ENCODE measurements at places on chromosomes 5 and 9. TPM values are rescaled to one million over a fixed set of nuclear protein-coding genes. Genes with fewer than 3 reads are reported as not detected.
A peak's percentile ranks its signal among the peaks of the same experiment; 100 is the strongest.

The CCDC171 gene
- 0.39 TPM for polyA plus RNA-seq

- no peak for DNase-seq
These were observed 13.1 kb downstream of the PSD2 start for GRCh38 chr5:139808481-139809330.

The TMEM174 gene
- polyA plus RNA-seq: not detected

The PCDHGB6 gene
- polyA plus RNA-seq: 1.7 TPM

The TUBB4B gene
- 385 TPM for polyA plus RNA-seq

- no peak for DNase-seq
These were observed 21.8 kb upstream of the TMEM252 start for GRCh38 chr9:68562461-68562860.

GRCh38 chr5:116626945-116627679, 52.5 kb upstream of the SEMA6A start:
- no peak for DNase-seq

DNA sequence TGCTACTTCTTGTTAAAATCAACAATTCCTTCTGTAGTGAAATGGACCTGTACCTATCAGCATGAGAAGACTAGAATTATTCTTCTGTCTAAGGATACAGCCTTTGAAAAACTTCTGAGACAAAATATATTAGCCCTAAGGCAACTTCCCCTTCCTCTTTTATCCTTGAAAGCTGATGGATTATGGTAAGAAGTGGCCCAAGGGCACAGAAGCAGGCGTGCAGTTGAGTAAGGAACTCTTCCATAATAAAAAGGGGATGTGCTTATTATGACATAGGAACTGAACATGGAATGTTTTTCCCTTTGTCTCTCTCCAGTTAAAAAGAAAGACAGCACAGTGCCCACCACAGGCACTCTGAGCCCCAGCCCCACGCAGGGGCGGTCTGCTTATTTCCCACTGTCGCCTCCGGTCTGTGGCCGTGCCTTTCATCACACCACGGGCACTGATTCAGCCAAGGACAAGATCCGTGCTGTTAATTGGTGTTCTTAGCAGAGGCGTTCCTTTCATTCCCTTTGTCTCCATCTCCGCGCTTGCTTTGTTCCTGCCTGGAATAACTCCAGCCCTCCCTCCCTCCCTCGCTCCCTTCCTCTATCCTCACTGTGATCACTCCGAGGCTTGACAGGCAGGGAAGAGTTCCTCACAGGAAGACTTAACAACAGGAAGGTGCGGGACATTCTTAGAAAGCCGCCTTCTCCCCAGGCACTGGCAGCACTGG, 135.9 kb upstream of the OTULINL start:
- no peak for DNase-seq

DNA sequence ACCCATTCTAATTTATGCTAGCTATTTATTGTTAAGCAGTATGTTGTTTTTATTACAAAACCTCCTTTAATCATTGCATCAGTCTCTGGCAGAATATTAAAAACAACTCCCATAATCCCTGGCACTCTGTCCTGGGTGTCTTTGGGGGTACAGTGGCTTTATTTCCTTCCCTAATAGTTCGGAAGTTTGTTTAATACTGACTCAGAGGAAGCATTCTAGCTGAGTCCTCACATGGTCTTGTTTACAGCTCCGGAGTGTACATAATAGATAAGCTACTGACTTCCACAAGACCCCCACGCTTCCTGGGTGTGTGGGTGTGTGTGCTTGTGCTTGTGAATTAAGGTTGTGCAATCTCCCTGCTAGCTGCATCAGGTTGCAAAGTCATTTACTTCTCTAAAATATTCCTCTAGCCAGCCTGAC, 149.8 kb upstream of the CDKN2B start:
- no peak for DNase-seq

GRCh38 chr5:141326088-141326854, 4.0 kb upstream of the PCDHGA1 start:
- no peak for DNase-seq

The ACTBL2 gene
- polyA plus RNA-seq: 0.07 TPM

DNA sequence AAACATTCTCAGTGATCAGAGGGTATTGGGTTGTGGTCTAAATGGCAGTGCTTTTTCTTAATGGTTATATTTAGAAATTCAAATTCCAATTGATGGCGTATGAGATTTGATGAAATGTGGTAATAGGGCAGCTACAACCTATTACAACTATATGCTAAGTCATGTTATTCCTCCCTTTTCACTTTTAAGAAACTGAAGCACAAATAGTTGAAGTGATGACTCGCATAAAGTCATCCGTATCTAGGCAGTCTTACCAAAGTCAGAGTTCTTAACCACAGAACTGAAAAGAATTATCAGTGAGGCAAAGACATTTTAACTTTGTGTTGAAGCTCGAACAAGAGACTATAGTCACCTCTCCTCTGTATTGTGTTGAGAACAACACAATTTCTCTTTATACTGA, 28.2 kb downstream of the C9orf152 start:
- peak; percentile 40 for DNase-seq

The GPR21 gene
- not detected for polyA plus RNA-seq

DNA sequence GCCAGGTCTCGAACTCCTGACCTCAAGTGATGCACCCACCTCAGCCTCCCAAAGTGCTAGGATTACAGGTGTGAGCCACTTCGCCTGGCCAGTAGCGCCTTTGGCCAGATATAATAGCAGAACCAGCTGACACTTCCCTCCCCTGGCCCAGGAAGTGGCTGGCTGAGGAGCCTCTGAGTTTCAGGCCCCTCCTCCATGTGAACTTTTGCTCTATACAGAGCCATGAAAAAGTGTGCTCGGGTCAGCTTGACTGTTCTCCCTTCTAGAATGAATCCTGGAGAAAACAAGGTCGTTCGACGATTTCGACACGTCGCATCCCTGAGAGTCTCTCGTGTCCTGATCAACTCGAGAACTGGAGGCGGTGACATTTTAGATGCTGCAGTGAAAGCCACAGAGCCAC, 8.6 kb upstream of the ZDHHC12 start:
- no peak for DNase-seq

DNA sequence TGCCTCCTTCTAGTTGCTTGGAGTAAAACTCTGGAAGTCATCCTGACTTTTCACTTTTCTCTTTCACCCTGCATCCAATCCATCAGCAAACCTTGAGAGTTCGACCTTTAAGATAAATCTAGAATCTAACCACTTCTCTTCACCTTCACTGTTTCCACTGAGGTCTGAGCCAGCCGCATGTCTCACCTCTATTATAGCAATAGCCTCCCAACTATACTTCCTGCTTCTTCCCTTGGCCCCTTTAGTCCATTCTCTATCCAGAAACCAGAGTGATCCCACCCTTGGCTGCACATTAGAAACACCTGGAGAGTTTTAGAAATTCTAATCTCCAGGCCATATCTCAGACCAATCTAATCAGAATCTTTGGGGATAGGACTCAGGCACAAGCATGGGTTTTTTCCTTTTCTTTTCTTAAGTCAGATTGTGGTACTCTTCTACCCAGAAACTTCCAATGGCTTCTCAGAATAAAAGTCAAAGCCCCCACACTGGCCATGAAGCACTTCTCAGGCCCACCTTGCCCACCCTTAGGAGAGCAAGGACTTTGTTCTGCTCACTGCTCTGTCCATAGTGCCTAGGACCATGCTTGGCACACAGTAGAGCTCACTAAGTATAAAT, 33.1 kb downstream of the MFAP3 start:
- DNase-seq: no peak

- DNase-seq: no peak
These were observed 117.9 kb downstream of the MELK start for GRCh38 chr9:36690412-36691168.

DNA sequence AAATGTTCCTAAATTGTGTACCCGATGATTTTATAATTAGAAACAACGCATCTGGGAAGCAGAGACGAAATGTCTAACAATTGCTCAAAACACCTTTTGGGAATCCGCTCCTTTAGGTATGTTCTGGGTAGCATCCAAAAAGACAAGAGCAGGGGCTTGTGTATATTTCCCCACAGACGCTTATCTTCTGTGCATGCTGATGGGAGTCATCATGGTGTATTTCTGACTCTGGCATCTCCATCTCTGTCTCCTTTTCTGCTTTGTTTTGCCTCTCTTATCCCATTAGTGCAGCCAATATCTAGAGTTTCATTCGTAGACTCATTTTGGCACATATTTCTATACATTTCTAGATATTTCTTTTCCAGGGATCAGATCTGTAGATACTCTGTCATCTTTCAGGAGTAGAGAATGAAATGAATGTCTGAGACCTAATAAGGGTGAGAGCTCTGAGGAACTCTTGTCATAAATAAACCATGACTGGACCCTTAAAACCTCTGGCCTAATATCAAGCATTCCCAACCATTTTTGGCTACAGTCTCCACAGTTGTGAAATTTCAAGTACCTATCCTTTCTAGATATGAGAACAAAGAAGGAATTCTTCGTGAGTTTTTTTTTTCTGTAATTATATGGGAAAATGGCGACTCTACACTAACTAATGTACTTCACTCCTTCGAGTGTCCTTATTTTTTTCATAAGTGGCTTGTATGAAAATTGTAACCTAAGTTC, 508.2 kb downstream of the ACTL7B start:
- DNase-seq: no peak

The EXOSC3 gene
- 21.8 TPM for polyA plus RNA-seq

DNA sequence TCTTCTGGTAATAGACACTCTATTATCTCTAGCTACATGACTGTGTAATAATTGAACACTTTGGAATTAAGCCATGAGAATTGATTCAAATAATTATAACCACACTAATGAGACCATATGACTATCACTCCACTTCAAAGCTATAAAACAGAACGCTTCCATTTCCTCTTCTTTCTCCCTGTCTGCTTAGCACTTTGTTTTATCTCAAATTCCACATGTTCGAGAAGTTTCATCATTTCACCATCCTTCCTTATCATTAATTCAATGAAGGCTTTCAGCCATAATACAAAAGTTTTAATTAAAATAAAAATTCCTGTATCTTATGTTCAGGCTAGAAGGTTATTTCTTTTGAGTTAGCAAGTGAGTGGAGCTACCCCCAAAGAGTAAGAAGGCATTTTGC, 7.4 kb upstream of the DCTN4 start:
- no peak for DNase-seq

DNA sequence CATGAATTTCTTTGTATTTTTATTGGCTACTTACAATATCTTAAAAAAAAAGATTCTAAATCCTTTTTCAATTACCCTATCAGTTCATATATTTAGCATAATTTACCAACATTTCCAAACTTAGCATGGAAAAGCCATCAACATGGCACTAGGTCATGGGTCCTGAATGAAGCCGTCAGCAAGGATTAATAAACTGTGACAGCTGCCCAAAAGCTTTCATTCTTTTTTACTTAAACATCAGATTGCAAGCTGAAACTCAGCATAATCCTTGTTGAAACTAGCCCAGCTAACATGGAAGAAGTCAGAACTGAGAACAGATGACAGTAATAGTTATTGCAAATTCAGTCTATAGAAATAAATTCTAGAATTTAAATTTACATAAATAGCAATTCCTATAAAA, 209.8 kb downstream of the ADAMTS6 start:
- DNase-seq: no peak

DNA sequence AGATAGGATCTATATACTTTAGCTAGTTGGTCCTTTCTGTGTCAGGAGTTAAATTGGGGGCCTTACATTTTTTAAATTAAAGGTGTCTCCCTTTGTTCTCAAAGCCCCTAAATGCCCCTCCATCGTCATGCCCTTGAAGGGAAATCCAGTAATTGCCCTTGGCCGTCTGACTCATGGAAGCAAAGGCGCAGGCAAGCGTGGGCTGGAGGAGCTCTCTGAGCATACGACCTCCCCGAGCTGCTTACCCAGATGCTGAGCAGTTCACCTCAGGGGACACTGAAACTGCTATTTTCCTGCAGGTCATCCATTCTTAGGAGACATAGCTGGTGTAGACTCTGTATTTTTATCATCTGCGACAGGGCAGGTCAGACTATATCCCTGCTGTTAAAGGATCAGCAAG, 23.0 kb downstream of the PCSK1 start:
- no peak for DNase-seq

DNA sequence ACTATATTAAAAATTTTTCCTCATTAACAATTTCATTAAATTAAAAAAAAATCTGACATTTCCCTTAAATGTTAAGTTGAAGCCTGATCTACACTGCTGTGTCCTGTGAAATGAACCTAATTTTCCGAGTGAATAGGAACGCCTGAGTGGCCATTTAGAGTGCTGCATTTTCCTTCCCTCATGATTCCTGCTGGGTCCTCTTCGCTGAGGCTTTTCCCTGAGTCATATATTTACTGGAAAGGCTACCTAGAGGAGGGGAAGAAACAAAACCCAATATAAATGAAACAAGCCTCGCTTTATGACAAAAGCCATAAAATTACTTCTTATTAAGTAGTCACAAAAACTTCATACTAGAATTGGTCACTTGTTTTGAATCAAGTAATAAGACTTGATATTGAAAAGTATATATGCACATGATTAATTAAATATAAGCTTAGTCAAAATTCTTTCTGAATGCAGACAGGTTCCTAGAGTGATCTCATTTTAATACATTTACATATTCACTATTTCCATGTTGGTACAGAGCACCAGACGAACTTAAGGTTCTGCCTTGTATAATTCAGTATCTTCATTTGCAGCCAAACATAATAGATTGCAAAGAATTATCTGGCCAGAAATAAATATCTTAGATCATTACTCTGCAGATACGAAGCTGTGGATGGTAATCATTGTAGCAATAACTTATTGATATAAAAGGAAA, 6.3 kb upstream of the ISCA1 start:
- no peak for DNase-seq

The RASGRF2 gene
- 0.85 TPM for polyA plus RNA-seq

DNA sequence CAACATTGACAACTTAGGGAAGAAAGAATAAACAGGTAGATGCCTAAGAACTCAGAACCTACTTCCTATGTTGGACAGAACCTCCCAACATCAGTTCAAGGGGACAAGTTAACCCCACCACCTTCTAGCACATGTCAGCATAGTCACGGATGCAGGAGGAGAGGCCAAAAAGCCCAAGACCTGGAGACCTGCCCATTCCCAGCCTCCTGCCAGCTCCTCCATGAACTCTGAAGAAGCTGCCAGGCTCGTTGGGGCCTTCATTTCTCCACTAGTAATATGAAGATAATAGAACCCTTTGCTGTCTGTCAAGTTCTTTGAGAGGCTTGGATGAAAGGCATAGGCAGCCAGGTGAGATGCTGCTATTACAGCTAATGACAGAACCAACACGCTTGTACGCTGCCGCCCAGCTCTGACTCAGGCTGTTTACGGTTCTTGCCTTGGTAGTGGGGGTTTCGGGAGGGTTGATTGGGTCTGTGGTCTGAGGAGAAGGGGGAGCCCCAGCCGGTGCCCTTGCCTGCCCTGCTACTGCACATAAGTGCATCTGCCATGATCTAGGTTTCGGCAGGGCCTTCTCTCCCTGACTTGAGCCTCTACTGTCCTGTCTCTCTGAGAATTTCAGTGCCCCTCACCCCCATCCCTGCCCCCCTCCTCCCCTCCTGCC, 82.2 kb downstream of the NRG2 start:
- DNase-seq: no peak
